ENCODE measurements at places on chromosomes 2 and 18.

DNA sequence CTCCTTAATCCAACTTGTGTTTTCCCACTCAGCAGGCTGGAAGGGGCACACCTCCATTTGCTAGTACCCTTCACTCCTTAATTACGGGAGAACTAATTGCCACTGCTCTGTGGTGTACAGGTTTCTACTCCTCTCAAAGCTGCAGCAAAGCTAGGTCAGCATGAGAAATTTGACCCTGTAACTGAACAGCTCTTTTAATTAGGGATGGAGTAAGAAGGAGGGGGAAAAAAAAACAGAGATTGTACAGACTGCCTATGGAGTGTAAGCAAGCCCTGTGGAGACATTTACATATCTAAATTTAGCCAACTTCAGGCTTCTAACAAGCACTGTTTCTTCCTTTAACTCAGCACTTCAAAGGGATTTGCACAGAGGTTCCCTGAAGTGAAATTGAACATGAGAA, 629.7 kb upstream of the SETBP1 start:
- no peak for DNase-seq

GRCh38 chr2:118672571-118673158, 174.8 kb downstream of the EN1 start:
- DNase-seq = no peak

GRCh38 chr2:45134014-45134413, 124.8 kb upstream of the SIX2 start:
- no peak for DNase-seq

GRCh38 chr2:138818556-138818955, 38.4 kb upstream of the NXPH2 start:
- DNase-seq = no peak

GRCh38 chr2:158828378-158829164, 33.5 kb downstream of the DAPL1 start:
- no peak for DNase-seq

- no peak for DNase-seq
Measured at GRCh38 chr2:175837046-175837445, 165.0 kb downstream of the LNPK start.

GRCh38 chr2:219142329-219142728, 18.3 kb downstream of the NHEJ1 start:
- DNase-seq = no peak

- DNase-seq = no peak
Measured at GRCh38 chr18:61901323-61901986, 8.6 kb upstream of the RNF152 start.

GRCh38 chr2:109062145-109062858, 66.7 kb upstream of the SH3RF3 start:
- no peak for DNase-seq

GRCh38 chr2:109636317-109636716, 22.2 kb downstream of the SOWAHC start:
- DNase-seq = no peak

- DNase-seq = no peak
Measured at GRCh38 chr2:219045937-219046550, 4.7 kb upstream of the CFAP65 start.

DNA sequence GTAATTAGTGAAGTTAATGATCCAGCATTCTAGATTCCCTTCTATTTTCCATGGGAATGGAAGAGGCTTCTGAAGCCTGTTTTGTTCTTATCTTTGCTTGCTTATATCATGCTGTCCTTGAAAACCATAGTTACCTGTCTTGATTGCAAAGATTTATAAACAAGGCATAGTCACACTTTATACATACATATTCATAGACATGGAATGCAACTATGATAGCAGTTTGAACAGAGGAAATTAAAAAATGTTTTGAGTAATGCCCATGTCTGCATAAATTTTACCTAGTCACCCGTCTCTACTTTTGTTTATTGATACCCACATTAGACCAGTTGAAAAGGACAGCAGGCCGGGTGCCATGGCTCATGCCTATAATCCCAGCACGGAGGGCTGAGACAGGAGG, 289.0 kb downstream of the PTPRM start:
- DNase-seq = no peak

GRCh38 chr2:123514613-123515207, 510.4 kb upstream of the CNTNAP5 start:
- DNase-seq = no peak

- no peak for DNase-seq
Measured at GRCh38 chr2:74942263-74942662, 16.2 kb upstream of the POLE4 start.

GRCh38 chr2:134792186-134792585, 46.2 kb upstream of the ACMSD start:
- no peak for DNase-seq

DNA sequence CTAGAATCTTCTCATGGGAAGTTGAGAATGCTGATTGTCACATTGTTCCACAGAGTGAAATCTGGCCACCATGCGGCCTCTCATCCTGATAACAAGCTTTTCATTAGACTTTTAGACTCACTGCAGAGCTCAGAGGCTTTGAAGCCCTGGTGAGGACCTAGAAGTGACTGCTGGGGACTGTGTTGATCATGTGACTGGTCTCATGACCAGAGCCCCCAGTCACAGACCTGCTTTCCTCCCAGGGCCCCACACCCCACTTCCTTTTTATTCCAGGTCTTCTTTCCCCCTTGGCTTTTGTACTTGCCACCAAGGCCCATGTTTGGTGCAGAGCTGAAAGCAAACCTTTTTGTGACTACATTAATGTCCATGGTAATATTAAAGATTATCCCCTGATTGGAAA, 45.2 kb downstream of the PRKCE start:
- no peak for DNase-seq

- no peak for DNase-seq
Measured at GRCh38 chr18:23228102-23229061, 93.1 kb downstream of the CABLES1 start.

GRCh38 chr2:100895934-100896685, 76.2 kb downstream of the NPAS2 start:
- no peak for DNase-seq

DNA sequence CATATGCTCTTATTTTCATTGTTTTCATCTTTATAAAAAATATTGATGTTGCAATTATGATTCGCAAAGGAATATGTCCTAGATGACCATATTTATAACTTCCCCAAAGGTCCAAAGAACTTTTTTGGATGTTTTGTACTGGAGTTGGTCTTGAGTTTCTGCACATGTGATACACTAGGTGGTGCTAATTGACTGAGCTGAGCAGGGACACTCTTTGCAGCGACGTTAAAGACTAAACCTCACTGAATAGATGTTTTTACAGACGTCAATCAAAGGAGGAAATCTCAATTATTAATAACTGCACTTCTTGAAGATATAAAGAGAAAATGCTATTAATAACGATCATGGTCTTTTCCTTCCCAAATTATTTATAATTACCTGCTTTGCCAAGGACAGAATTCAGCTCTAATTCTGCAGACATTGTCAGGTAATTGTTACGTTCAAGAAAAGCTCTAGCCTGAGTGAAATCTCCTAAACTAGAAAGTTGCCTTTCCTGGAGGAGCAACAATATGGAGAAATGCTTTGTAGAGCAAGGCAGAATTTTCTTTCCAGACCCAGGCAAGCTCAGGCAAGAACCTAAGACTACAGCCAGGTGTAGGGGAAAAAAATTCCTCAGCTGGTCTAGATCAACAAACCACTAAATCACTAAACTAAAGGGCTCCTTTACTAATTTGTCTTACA, 119.3 kb upstream of the RBBP8 start:
- no peak for DNase-seq

DNA sequence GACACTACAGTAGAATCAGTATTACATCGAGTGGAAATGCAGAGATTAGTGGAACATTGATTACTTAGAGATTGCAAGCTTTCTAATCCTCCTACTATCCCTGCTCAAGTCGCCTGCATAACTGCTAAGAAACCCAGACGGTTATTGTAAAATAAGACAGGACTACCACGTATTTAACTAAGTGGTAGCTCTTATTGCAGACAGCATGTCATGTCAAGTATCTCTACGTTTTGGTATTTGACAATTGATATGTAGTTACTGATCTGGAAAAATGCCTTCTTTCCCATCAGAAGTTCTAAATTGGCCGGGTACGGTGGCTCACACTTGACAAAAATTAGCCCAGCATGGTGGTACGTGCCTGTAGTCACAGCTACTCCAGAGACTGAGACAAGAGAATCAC, 404.1 kb downstream of the CBLN2 start:
- no peak for DNase-seq

DNA sequence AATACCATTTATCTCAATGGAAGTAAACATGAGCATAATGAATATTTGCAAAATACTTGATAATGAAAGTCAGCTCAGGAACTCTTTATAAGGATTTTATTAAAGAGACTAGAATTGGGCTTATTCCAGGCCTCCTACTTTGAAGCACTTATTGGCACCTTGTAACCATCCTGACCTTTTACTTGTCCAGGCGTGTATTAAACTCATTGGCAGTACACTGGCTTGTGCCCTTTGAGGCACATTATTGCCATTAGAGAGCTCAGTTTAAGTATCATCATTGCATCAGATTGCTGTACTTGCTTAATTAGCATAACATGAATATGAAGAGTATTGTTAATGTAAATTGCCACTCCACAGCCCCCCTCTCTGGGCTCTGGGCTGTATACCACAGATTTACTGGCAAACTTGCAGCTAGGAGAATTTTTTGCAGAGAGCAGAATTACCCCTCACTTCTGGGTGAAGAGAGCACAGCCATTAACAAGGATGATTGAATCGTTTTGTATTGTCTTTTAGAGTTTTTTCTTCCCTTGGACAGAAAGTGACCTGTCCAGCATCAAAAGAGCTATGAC, 72.5 kb downstream of the XIRP2 start:
- no peak for DNase-seq

DNA sequence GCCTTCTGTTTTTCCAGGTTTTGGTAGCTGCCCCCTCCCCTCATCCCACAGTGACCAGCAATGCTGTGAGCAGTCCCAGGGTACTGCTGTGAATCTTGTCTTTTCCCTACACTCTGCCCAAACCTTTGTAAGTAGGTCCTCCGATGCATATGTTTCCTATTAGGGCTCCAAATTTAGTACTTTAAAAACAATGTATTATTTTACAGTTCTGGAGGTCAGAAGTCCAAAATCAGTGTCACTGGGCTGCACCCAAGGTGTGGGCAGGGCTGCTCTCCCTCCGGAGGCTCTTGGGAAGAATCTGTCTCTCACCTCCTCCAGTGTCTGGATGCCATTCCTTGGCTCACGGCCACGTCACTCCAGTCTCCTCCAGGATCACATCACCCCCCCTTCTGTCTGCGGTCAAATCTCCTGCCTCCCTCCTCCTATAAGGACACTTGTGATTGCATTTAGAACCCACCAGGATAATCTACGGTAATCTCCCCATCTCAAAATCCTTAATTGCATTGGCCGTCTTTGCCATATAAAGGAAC, 208.5 kb downstream of the SH3BP4 start:
- DNase-seq = no peak

DNA sequence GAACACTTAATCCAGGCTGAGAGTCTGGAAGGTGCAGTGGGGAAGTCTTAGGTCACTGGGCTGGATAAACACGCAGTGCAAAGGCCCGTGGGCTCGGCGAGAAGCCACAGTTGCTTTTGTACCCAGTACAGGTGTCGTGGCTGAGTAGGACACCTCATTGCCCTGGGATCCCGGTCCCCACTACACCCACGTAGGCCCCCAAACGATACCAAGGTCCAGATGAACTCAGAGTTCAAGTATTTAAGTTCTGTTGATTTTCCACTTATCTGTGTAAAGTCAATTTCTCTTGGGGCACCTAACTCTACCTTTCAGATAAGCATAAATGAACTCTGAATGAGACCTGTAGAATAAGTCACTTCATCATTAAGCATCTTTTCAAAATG, 302.0 kb downstream of the PIEZO2 start:
- DNase-seq = no peak

- no peak for DNase-seq
Measured at GRCh38 chr2:134778372-134778771, 59.6 kb upstream of the TMEM163 start.

DNA sequence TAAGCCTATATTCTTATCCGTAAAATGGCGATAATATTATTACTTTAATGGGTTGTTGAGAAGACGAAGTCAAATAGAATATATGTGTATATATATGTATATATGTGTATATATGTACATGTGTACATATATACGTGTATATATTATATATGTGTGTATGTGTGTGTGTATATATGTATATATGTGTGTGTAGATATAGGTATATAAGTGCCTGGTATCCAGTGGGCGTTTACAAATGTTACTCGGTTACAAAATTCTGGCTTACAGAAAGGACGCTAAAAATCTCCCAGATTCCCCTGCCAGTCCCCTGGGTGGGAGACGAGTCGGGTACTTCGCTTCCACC, 295 bp upstream of the MTX2 start:
- no peak for DNase-seq

GRCh38 chr2:216233281-216233995, 124.3 kb downstream of the XRCC5 start:
- DNase-seq = no peak

- DNase-seq = no peak
Measured at GRCh38 chr2:162053808-162054155, 20.2 kb downstream of the DPP4 start.

DNA sequence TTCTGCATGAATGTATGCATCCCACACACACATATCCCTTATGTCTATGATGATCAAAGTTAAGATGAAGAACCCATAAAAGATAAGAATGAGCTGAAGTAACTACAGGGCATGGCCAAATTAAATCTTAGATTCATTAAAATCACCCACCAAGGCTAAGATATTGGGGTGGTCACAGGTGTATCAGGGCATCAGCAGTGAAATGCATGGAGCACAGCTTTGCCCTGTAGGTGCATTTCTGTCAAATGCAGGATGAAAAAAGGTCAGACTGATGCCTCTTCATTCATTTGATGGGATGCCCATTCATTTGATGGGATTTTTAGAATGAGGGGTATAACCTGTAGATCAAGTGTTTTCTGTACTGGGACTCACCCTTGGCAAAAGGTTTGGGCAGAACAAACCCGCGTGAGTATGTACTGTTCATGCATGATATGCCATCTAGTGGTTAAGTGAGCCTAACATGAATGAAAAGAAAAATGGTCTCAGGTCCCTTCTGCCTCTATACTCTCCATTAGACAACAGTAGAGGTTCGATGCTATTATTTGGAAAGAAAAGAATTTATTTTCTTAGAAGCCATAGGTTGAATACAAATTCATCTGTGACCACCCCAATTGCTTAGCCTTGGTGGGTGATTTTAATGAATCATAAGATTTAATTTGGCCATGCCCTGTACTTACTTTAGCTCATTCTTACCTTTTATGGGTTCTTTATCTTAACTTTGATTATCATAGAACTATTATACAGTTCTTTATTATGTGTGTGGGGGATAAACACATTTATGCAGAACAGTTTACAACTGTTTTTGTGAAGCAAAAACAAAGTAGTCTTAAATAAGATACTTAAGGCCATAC, 43.2 kb upstream of the NOSTRIN start:
- peak; percentile 20 for DNase-seq

GRCh38 chr18:75010278-75010677, 198.7 kb downstream of the PTGR3 start:
- DNase-seq = no peak

All from naive thymus-derived CD8-positive, alpha-beta T cell (primary cell).